ENCODE measurements at places on chromosomes 5 and 9. TPM values are rescaled to one million over a fixed set of nuclear protein-coding genes. Genes with fewer than 3 reads are reported as not detected.
A peak's percentile ranks its signal among the peaks of the same experiment; 100 is the strongest.

GRCh38 chr5:122471031-122471751 lies 159.2 kb downstream of the SNCAIP start:
- DNase-seq: no peak

GRCh38 chr5:8478326-8478725 lies 609.4 kb downstream of the MTRR start:
- DNase-seq: no peak

DNA sequence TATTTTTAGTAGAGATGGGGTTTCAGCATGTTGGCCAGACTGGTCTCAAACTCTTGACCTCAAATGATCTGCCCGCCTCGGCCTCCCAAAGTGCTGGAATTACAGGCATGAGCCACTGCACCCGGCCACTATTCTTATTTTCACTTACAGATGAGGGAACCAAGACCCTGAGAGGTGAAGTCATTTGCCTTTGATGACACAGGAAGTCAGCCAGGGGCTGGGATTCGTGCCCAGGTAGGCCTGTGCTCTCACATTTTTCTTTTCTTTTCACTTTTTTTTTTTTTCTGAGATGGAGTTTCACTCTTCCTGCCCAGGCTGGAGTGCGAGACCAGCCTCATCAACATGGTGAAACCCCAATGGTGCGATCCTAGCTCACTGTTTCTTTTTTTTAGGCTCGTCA lies 22.2 kb downstream of the ENG start:
- no peak for DNase-seq

DNA sequence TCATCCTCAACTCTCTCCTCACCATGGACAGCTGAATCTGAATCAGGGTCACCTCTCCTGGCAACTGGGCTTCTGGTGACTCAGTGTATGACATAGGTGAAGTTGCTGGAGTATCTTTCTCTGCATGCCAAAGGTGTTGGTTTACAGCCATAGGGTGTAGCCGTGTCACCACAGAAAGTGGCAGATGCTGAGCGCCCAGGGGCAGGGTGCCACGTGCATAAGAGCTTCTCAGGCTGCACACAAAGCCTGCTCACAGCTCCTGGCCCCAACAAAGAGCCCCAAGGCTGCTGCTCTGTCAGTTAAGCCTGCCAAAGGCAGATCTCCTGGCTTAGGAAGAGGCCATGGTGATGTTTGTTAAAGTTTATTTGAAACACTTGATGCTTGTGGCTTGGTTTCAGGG lies 297.7 kb upstream of the WWC1 start:
- DNase-seq: no peak

DNA sequence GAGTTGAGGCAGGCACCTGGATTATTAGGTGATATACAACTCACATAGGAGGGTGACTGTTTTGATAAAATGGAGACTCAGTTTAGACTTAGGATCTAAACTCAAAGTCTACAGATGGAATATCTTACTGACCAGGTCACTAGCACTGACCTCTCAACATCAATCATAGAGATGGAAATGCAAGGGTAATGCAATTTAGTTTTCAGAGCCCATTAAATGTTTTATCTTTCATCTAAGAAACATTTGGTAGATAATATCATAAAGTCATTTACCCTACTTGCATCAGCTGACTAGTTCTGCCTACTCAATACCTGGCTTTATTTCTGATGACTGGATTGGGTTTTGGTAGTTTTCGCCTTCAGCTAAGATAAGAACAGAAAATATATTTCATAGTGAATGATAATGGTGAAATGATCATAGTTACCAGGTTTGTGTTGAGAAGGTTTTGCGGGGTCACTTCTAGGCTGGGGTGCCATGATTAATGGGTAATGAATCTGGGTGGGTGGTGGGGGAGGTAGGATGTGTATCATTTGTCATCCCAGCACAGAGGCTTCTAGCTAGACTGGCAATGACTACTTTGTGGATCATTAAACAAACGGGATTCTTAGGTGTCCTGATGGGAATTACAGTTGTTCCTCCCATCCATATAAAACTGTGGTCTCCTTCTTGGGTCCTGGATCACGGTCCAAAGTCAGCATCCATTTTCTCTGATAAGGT lies 173.4 kb downstream of the PPP2R2B start:
- no peak for DNase-seq

The IL13 gene
- not detected for total RNA-seq

DNA sequence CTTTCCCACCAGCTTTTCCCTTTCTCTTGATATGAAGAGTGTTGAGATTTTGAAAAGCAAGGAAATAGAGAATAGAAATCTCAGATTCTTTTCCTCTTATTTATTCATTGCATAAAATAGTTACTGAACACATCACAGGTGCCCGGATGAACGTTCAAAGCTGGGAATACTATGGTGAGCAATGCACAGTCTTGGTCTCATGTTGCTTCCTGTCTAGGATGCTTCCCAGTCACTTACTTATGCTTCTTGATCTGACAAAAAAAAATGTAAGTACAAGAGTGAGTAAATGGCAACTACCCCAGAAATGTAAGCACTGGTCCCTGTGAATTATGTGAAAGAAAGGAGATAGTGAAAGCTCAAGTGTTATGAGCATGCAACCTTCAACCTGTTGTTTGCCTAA lies 153.5 kb upstream of the S1PR3 start:
- no peak for DNase-seq

GRCh38 chr9:113026200-113026599 lies 14.2 kb upstream of the ZNF883 start:
- DNase-seq: no peak

- DNase-seq: no peak
These were observed 19.5 kb downstream of the ANKH start for GRCh38 chr5:14851999-14852526.

- DNase-seq: no peak
These were observed 35.7 kb upstream of the NTNG2 start for GRCh38 chr9:132125944-132126679.

DNA sequence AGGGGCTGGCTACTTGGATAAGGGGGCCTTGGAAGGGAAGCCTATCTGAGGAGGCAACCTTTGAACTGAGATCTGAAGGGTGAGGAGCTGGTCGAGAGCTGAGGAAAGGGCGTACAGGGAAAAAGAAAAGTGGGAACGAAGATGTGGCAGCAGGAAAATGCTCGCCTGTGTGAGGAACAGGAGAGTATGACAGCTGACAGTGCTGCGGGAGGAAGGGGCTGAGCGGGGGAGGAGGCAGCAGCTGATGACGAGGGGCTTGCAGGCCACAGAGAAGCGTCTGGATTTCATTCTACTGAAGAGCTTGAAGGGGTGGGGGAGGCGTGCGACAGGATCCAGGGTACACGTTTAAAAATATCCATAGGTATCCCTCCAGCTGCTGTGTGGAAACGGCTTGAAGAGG lies 28.9 kb downstream of the SH3PXD2B start:
- DNase-seq: no peak

GRCh38 chr5:123865641-123866040 lies 353.7 kb downstream of the CSNK1G3 start:
- no peak for DNase-seq

- DNase-seq: no peak
These were observed 220.6 kb upstream of the SEMA6A start for GRCh38 chr5:116795189-116795588.

DNA sequence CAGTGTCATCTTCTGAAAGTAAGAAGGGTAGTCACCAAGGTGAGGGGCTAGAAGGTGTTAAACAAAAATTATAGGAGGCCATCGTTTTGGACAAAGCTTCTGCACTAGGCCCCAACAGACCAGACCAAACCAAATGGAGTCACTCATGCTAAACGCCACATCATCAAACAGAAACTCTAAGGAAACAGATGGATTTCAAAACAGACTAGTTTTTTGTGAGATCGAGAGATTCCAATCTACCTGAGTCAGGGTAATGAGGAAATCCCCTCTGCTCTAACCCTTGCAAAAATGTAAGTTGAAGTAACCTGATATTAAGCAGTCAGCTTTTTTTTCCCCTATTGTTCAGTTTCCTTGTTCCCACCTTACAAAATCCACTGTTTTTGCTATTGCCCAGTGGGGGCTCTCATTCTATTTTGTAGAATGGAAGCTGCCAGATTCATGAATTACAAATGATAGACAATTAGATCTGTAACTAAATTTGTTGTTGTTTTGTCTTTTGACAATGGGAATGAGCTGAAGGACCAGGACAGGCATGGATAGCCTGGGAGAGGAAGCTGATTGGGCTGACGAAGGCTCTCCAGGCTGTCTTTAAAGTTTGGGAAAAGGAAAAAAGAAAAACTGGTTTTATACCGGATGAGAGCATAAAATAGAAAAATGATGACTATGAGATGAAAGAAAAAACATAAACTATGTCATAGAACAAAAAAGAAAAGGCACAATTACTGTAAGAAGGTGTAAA lies 94.7 kb upstream of the ADAMTSL1 start:
- DNase-seq: peak; percentile 28

GRCh38 chr9:101167490-101168134 lies 139.1 kb downstream of the PLPPR1 start:
- DNase-seq: no peak

GRCh38 chr5:180719781-180720180 lies 20.1 kb downstream of the OR2Y1 start:
- no peak for DNase-seq

GRCh38 chr5:135999406-136000139 lies 29.2 kb upstream of the TGFBI start:
- peak; percentile 75 for DNase-seq

DNA sequence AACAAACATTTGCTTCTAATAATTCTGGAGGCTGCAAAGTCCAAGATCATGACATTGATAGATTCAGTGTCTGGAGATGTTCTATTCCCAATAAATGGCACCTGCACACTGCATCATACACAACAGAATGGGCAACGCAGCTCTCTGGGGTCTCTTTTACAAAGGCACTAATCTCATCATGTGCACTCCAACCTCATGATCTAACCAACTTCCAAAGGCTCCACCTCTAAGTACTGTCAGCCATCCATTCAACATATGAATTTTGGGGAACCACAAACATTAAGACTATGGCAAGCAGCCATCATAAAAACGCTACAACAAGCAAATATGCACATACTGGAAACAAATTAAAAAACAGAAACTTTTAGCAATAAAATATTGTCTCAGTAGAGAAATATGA lies 121.1 kb downstream of the CYLC2 start:
- DNase-seq: no peak

DNA sequence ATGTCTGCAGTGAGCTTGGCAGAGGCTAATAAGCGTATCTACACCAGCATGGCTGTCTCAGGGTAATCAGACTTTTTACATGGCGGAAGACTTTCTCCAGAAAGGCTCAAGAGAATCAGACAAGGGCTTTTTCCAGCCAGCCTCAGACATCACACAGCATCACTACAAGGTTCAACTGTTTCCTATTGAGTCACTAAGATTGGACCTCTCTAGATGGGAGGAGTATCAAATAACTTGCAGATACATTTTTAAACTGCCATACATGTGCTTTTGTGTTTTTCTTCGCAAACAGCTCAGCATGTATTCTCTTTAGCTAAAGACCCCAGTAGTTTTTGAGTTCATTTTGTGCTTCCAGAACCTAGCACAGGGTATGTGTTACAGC lies 22.9 kb upstream of the PIK3R1 start:
- DNase-seq: no peak

DNA sequence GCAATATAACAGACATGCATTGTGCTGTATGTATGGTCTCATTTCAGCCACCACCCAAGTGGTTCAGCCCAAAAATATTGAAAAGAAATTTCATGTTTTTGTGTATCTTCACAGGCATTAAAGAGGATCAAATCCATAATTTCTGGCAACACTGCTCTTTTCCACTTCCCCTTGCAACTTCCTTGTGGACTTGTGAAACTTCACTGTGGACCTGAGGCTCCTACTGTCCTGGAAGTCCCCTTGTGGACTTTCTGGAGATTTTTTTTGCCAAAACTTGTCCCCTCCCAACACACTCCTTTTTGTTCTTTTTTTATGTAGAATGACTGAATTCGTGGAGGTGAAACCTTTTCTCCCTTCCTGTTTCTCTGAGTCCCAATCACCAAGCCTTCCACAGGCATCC lies 14.3 kb downstream of the OTULINL start:
- DNase-seq: no peak

- DNase-seq: no peak
These were observed 32.0 kb downstream of the OR2V1 start for GRCh38 chr5:181098762-181099601.

- no peak for DNase-seq
These were observed 5.6 kb upstream of the SPDL1 start for GRCh38 chr5:169577951-169578350.

The PCDHGA10 gene
- total RNA-seq: 2.6 TPM

- DNase-seq: no peak
These were observed 159.6 kb downstream of the CACNA1B start for GRCh38 chr9:138037140-138037539.

GRCh38 chr5:35363387-35363965 lies 133.2 kb upstream of the PRLR start:
- DNase-seq: no peak

- no peak for DNase-seq
These were observed 141.0 kb downstream of the ST8SIA4 start for GRCh38 chr5:100762108-100762507.

GRCh38 chr5:169344629-169345028 lies 43.7 kb upstream of the SLIT3 start:
- DNase-seq: no peak

The SLC6A3 gene
- not detected for total RNA-seq

The CNTNAP3 gene
- total RNA-seq: 39.2 TPM

DNA sequence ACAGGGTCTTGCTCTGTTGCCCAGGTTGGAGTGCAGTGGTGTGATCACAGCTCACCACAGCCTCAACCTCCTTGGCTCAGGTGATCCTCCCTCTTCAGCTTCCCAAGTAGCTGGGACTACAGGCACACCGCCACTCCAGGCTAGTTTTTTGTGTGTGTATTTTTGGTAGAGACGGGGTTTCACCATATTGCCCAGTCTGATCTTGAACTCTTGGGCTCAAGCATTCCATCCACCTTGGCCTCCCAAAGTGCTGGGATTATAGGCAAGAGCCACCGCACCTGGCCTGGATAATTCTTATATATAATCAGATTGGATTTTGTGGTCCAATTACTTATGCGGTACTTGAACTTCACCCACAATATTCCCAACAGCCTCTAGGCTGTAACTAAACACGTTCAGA lies 19.8 kb downstream of the CCDC69 start:
- no peak for DNase-seq

The STKLD1 gene
- 0.44 TPM for total RNA-seq

DNA sequence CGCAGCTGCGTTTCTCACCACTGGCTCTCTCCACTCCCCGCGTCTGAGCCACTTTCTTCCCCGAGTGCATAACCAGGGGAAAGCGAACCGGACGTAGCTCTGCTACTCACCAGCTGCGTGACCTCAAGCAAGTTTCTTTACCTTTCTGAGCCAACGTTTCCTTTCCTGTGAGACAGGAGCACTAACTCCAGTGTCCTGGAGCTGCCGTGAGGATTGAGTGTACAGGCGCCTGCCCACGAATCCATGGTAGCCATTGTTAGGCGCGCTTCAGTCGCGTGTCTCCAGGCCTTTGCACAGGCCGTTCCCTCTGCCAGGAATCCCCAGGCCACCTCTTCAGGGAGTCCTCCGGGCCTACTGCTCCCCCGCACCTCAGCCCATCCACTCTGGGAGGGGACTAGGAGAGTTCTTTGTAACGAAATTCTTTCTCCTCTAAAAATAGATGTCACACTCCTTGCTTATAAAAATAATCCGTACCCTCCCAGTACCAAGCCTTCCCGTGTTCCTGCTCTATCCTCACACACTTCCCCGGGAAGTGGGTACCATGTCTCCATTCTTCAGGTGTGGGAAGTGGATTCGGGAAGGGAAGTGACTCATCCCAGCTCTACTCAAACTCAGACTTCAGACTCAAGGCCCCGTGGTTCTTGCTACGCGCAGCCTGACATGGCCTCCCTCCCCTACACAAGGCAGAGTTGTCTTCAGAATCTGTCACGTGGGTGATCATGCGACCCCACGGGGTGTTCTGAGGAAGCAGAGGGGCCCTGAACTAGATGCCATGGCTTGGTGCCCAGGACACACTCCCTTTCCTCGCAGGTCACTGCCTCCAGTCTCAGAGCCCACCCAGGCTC lies 16.1 kb upstream of the CRB2 start:
- DNase-seq: peak; percentile 36

Data from lung microvascular endothelial cell (primary cell).